Activated CD4-positive, CD25-positive, alpha-beta regulatory T cell treated with anti-CD3 and anti-CD28 coated beads, Interleukin-2, amount 50 U/mL, for 72 hours (primary cell): ENCODE measurements at places on chromosomes 12 and 14.

GRCh38 chr14:97395068-97395467 is 597.9 kb downstream of the VRK1 start:
- DNase-seq: no peak

DNA sequence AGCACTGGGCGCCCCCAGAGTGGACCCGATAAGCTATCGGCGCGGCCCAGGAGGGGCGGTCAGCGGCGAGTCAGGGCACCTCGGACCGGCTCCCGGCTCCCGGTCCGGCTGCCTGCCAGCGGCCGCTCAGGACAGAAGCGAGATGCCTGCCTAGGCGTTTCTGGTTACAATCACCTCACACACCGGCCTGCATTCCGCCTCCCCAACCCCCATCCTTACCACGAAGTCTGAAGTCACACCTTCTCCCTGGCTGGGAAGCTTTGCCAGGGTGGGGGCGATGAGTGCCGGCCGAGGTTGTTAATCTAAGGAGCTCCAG is 42.6 kb upstream of the TBX5 start:
- no peak for DNase-seq

DNA sequence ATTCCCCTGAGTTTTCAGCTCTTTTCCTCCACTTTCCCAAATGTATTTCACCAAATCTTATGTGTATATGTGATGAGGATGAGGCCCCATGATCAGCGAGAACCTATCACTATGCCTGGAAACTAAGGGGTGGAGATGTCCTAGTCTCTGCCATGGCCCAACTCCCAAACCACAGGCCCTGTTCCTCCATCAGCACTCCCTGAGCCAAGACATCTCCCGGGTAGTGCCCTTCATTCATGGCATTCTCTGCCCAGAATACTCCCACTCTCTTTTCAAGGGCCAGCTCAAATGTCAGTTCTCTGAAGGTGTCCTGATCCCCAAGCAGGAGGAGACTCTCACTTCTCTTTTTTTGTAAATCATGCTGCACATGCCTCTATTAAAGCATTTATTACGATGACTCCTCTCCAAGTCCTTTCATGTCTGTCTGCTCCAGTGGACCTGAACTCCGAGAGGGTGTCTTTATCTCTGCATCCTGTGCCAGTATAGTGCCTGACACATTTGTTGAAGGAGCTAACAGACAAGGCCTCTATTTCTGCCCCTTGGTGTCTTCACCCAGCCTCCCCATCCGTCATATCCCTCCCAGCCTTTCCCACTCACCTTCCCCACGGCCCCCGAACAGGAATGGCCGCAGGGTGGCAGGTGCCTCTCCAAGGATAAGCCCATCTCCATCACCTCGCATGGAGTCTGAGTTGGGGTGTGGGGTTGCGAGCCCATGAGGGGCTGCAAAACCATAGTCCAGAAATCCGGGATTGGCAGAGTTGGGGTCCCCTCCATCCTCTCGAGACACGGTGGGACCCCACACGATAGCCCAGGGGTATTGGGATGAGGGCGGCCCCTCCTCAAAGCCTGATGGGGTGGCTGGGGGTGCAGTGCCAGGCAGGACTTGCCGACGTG is 3.7 kb downstream of the PIANP start:
- DNase-seq: no peak

DNA sequence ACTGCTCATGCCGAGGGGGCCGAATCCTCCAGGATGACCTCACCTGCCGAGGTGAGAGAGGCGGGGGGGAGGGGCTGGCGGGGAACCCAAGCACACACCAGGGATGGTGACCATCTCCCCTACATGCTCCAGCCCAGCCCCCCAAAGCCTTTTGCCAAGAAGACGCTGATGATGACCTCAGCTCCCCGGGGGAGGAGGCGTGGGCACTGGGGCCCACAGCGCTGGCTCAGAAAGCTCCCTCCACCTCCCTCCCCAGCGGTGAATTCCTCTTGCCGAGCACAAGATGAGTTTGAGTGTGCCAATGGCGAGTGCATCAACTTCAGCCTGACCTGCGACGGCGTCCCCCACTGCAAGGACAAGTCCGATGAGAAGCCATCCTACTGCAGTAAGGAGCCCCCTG is 23.7 kb upstream of the NXPH4 start:
- no peak for DNase-seq

- DNase-seq: no peak
Measured at GRCh38 chr14:22626590-22626989, 17.6 kb downstream of the OR6J1 start.

DNA sequence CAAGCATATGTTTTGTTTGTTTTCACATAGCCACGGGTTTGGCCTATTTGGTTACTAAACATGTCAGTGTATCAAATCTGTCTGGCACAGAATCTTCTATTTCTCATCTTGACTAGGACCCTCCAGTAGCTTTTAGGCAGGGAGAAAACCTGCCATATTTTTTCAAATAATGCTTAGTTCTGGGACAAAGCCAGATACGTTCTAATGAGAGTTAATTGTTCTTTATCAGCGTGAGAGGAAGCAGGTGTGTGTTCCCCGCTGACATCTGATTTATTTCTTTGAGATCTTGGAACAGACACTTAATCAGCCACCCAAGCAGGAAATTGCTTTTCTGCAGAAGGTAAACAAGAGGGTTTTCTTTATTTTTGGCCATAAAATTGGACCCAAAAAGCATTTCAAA is 54.8 kb downstream of the GOLGA5 start:
- no peak for DNase-seq

- DNase-seq: no peak
Measured at GRCh38 chr14:58864751-58865513, 227.2 kb downstream of the DACT1 start.

DNA sequence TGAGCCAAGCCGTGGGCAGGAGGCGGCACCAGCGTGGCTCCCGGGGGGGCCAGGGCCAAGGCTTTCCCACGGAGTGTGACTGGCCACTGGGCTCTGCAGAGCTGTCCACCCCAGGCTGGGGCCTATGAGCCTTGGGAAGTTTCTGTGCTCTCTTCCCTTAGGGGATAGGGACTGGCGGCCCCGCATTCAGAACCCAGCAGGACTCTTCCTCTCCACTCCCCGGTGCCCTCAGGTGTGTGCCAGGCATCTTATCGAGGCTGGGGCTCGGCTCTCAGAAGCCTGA is 17.8 kb upstream of the EIF2B2 start:
- no peak for DNase-seq

- DNase-seq: no peak
Measured at GRCh38 chr12:4056910-4057845, 184.0 kb upstream of the PARP11 start.

- no peak for DNase-seq
Measured at GRCh38 chr14:51308866-51309265, 68.8 kb downstream of the TMX1 start.

DNA sequence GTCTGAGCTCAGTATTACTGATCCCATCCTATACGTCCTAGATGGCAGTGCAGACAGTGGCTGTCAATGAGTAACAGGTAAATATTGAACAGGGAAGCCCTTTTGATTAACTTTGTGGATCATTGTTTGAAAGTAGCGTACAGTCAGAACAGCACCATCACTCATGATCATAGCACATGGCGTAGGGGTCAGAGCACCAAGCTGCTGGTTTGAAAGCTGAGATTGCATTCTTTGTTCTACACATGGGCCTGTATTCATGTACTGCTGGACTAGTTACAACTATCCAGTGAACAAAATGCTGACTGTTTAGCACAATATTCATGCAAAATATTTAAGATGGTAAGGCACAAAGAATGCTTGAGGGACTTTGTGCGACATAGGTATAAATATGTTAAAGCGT is 131.8 kb downstream of the NPAS3 start:
- DNase-seq: no peak

DNA sequence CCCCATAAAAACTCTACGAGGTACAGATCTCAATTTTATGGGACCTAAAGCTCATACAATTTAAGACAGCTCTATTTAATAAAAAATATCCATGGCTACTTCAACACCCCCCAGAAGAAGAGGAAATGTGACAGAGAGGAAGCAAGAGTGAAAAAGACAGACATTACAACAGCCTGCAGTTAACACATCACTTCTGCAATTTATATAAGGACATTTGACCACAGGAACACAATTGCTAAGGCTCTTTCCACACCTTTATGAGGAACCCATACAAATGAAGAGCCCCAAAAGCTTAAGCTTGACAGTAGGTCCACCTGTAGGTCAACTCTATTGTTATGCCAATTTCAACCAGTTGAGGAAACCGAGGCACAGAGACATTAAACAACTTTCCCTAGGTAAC is 5.6 kb downstream of the OR10P1 start:
- no peak for DNase-seq

- DNase-seq: no peak
Measured at GRCh38 chr12:68264857-68265256, 11.5 kb upstream of the IL22 start.

DNA sequence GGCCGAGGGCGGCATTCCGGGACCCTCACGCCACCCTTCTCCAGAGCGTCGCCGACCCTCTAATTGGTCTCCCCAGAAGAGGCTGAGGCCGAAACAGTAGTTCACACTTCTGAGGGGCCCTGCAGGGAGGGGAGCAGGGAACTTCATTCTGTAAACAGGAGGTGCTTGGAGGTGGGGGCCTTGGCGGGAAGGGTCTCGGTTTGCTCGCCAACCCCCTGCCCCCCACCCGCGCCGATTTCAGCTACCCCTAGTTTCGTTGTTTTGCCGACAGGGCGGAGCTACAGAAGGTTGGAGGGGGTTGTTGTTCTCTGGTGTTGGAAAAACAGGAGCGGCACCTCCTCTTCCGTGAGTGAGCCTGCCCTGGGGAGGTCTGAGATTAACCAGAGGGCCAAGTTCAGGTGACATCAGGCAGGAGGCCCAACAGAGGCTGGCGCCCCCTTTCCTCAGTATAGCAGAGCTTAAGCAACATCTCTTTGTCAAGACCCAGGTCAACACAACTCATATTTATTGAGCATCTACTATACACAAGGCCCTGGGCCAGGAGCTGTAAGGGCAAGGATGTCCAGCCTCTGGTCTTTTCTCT is 682 bp downstream of the ERBB3 start:
- DNase-seq: no peak

DNA sequence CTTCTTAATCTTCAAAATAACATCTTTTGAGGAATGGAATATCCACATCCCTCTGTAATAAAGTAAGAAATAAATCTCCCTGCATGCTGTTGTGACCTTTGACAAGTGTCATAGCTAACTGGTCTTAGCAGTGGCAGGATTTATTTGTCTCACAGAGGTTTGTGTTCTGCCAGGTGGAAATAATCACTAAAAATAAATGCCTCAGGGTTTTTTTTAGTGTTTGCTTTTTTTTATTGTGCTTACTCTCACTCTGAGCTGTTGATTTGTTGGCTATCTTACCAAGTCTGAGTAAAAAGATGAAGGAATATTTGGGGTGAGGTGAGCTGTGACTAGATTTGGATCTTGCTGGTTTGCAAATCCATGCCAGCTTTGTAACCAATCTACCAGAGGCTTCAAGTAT is 285.4 kb downstream of the ALG10B start:
- DNase-seq: no peak

DNA sequence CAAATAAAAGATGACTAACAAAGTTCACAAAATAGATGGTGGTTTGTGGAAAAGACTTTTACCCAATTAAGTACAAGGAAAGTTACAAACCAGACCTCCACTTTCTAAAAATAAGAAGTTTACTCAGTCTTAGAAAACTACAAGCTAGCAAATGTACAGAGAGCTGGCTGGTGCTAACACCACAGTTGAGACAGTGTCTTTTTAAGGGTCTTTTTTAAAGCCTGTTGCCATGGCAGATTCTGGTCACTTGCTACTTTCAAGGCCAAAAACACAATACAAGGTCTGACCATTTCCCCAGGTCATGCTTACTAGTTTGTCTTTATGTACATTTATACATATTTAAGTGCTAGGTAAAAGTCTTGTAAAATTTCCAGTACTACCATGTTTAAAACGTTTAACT is 2.4 kb downstream of the BTG1 start:
- DNase-seq: no peak

GRCh38 chr14:64730681-64731080 is 26.5 kb downstream of the PLEKHG3 start:
- no peak for DNase-seq
